Fibroblast of skin of left quadriceps (primary cell): ENCODE measurements at places on chromosomes 1 and 21.

DNA sequence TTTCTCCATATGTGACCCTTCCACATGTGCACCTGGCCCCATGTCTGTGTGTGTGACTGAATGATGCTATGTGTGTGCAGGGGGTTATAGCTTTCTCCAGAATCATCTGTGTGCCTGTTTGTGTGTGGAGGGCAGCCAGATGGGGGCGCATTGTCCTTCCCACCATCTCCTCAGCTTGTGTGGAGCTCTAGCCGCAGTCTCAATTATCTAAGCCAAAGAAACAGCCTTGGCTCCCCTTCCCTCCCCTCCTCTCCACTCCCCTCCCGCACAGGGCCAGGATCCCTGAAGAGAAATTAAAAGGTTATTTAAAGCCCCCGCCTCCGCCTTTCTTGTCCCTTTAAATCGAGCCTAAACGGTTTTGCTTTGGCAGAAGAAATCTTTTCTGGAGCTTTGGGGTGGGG lies 1.8 kb upstream of the DMBX1 start:
- DNase-seq = no peak

- DNase-seq = no peak
Measured at GRCh38 chr1:16720351-16721223, 19.7 kb upstream of the RNU1-4 start.

GRCh38 chr1:84773195-84773594 lies 82.9 kb upstream of the SSX2IP start:
- DNase-seq = no peak

DNA sequence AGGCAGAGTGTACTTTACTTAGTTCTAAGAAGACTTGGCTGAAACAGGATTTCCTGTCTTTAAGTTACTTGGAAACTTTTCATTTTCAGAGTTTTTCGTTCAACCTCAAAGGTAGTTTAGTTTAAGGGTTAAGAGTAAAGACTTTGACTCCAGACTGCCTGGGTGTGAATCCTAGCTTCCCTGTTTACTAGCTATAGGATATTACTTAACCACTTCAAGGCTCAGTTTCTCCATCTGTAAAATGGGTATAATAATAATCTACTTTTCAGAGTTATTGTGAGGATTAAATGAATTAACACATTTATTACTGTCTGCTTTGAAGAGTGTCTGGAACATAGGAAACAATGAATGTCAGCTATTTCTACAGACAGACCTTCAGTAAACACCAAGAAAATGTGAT lies 30.0 kb downstream of the ZNHIT6 start:
- no peak for DNase-seq

DNA sequence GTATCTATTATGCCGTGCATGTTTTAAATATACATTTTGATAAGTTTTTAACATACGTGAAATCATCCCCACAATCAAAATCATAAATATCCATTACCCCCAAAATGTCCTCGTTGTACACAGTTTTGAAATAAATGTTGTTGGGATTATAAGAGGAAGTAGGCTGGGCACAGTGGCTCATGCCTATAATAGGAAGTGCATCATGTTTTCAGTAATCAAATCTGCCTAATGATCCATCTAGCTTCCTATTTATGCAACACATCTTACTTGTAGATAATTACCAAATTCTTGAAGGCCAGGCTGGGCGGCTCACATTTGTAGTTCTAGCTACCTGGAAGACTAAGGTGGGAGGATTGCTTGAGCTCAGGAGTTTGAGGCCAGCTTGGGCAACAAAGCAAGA lies 15.0 kb upstream of the IFNGR2 start:
- no peak for DNase-seq
